ENCODE measurements at places on chromosomes 13 and 19.
A peak's percentile ranks its signal among the peaks of the same experiment; 100 is the strongest.

- no peak for DNase-seq
These were observed 104.8 kb upstream of the UBL3 start for GRCh38 chr13:29955137-29955650.

- DNase-seq: no peak
These were observed 296.8 kb downstream of the EFNB2 start for GRCh38 chr13:106238690-106239089.

- no peak for DNase-seq
These were observed 7.9 kb upstream of the AKAP8L start for GRCh38 chr19:15426485-15427349.

DNA sequence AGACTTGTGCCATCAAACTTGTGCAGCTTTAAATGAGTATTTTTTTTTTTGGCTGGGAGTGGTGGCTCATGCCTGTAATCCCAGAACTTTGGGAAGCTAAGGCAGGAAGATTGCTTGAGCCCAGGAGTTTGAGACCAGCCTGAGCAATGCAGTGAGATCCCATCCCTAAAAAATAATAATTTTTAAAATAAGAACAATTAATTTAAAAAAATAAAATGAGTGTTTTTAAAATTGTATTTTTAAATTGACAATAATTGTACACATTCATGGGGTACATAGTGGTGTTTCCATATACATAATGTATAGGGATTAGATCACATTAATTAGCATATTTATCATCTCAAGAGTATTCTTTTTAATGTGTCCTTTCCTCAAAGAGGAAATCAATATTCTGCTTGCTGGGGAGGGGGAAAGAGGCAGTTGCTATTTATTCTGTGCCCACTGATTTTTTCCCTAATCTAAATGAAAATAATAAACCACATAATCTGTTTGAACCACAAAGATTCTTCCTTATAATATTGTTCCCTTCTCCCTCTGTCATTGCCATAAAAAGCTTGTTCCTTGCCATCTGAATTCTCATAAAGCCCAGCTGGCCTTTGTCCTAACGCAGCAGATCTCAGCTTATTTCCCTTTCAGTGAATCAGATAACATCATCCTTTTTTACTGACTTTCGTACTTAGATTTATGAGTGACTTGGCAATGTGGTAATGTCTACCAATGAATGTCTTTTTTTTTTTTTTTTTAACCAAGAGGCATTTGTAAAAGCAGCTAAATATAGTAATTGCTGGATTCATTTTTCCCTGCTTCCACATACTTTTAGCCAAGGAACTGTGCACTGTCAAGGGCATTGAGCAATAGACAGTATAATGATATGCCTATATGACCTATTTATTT, 81.8 kb upstream of the RUBCNL start:
- peak; percentile 65 for DNase-seq

- DNase-seq: peak; percentile 63
These were observed 145.9 kb downstream of the NUFIP1 start for GRCh38 chr13:44843403-44843802.

- no peak for DNase-seq
These were observed 63.0 kb downstream of the MAP4K1 start for GRCh38 chr19:38554676-38555141.

DNA sequence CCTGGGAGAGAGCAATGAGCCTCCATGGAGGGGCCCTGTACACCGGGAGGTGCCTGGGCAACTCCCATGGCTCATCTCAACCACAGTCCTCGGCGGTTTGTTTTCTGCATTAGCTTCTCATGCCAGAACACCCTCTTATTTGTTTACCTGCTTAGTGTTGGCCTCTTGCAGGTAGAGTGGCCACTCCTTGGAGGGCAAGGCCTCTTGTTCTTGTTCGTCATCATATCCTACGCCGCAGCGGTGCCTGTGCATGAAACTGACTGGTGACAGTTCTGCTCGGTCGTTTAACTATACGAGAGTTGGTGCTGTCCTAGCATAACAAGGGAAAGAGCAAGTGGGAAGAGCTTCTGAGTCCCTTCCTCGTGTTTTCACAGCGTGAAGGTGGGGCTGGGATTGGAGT, 40.5 kb upstream of the RNF113B start:
- no peak for DNase-seq

GRCh38 chr13:33376212-33376611, 90.7 kb upstream of the STARD13 start:
- no peak for DNase-seq

- no peak for DNase-seq
These were observed 681 bp downstream of the SLC5A5 start for GRCh38 chr19:17872251-17873001.

GRCh38 chr13:111227405-111227804, 93.0 kb upstream of the TEX29 start:
- no peak for DNase-seq

DNA sequence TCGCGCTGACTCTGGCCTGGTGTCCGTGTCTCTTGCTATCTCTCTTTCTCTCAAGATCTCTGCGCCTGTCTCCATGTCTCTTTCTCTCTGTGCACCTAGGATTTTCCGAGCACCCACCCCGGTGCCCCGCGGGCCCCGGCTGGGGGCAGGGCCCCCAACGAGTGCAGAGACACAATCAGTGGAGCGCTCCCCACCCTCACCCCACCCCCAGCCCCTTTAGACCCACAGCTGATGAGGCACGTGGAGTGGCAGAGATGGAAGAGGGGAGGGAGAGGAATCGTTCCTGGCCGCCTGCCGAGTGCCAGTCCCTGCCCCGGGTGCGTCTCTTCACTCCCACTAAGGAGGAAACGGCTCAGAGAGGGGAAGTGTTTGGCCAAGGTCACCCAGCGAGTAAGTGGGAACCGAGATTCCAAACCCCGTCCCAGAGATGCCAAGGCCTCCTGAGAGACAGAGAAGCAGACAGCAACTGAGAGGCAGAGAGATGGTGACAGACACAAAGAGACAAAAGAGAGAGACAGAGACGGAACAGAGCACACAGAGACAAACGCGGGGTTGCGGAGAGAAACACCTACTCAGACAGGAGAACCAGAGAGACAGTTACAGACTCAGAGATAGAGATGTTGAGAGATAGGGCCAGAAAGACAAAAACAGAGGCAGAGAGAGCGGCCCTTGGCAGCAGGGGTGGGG, 626 bp upstream of the BCL3 start:
- peak; percentile 86 for DNase-seq

DNA sequence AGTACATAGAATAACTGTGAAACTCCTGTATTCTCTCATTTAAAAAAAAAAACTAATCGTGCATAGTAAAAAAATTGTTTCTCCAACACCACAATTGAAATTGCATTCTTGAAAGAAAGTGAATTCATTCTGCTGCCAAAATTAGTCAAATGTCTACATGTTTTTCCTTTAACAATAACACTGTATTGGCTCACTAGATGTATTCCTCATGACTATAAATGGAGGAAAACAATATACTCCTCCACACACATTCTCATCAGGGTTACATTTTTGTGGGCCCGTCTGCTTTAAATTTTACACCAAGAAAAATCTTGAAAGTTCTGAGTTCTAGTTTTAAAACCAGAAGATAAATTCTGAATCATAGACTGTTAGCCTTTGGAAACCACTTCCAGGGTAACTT, 233.6 kb downstream of the KLF12 start:
- DNase-seq: peak; percentile 40

DNA sequence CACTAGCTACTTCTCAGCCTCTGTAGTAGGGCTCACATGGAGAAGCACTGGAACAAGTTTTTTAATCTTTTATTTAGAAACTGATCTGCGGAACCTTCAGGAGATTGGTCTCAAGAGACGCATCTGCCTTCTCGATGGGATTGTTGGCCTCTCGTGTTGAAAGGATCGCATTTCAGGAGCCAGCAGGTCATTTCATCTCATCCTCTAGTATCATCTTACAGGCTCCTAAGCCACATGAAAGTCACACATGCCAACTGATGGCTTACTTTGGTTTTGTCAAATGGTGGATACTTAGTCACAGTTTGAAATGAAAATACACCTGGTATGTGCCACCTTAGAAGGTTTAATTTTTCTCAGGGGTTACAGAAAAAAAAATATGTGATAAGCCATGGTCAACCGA, 1703.6 kb downstream of the EFNB2 start:
- DNase-seq: no peak

DNA sequence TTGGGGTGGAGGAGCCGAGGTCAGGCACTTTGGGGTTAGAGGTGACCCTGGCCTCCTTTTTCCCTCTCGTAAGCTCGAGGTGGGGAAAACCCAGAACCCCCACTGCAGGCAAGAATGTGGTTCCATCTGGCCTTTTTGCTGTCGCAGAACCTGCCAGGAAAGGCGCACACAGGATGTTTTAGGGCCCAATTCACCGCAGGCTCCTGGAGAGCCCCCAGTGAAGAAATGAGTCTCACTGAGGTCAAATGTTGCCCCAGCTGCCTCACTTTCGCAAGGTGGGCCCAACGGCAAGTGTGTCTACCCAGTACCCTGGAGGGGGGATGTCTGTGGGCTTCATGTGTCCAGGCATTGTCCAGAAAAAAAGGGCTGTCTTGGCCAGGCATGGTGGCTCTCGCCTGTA, 61.8 kb downstream of the PEX11G start:
- DNase-seq: no peak

GRCh38 chr13:27172495-27172842, 858 bp upstream of the USP12 start:
- DNase-seq: peak; percentile 72

DNA sequence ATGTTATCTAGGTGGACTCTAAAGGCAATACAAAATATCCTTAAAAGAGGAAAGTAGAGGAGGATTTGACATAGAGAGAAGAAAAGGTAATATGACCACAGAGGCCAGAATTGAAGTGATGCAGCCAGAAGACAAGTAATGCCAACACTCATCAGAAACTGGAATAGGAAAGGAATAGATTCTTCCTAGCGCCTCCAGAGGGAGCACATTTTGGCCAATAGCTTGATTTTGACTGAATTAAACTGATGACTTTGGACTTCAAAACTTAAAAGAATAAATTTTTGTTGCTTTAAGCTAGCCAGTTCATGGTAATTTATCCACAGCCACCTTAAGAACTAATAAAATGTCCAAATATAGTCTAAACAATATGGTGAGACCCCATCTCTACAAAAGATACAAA, 1921.9 kb downstream of the OLFM4 start:
- no peak for DNase-seq

- DNase-seq: peak; percentile 79
These were observed 11.6 kb upstream of the NFIX start for GRCh38 chr19:12983542-12984142.

DNA sequence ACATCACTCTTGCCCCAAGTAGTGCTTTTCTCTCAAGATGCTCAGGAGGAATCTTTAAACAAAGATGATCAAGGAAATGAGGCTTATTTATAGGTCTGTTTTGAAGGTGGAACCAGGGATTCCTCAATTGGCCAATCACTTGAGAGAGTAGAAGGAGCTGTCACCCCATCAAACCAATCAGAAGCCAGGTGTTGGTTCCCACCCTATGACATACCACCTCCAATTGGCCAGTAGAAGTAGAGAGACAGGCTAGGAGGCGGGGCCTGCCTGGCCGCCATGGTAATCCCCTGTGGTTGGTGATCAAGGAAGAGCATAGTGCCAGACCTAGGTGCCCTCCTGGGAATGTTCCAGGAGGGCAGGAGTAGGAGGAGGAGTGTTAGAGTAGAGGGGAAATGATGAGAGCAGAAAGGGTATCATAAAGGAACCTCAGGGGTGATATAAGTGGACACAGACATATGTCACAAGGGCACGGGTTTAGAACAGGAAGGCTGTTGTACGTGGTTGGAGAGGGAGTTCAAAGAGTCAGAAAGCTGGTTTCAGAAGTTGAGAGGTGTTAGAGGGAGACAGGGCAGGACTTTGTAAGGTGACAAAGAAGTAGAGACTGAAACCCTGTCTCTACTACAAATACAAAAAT, 10.5 kb downstream of the PMIS2 start:
- peak; percentile 14 for DNase-seq

GRCh38 chr13:104281910-104282309, 1215.7 kb upstream of the SLC10A2 start:
- peak; percentile 37 for DNase-seq

GRCh38 chr13:99085139-99085807, 107.4 kb upstream of the DOCK9 start:
- DNase-seq: no peak

GRCh38 chr13:88925954-88926353, 1254.8 kb downstream of the SLITRK5 start:
- no peak for DNase-seq

GRCh38 chr13:93951108-93951507, 528.4 kb downstream of the DCT start:
- peak; percentile 33 for DNase-seq

DNA sequence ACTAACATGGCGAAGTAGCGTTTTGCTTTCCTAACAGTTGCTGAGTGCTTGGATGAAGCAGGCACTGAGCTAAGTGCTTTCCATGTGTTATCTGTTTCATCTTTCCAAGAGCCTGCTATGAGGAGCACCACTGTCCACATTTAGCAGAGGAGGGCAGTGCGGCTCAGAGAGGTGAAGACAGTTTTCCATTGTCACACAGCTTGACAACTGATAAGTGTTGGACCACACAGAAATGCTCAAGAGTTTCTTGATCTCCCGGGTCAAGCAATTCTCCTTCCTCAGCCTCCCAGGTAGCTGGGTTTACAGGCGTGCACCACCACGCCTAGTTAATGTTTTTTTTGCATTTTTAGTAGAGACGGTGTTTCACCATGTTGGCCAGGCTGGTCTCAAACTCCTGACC, 6.8 kb upstream of the CRTC1 start:
- no peak for DNase-seq

DNA sequence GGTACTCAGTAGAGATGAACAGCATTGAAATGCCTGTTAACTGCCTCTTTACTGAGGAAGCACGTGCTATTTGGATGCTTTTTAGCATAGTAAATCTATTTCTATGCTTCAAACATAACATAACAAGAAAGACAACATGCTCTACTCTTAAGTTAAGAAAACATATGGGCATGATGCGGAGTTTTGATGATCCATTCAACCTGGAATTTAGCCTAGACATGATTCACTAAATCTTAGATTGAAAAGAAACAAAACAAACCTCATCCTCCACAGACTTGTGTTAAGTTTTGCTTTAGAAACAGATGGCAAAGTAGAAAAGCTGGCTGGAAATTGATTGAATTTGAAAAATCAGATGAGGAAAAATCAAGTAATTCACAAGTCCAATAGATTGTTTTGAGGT, 593.8 kb downstream of the OLFM4 start:
- DNase-seq: no peak

- no peak for DNase-seq
These were observed 30.2 kb downstream of the COG6 start for GRCh38 chr13:39685652-39686051.

- DNase-seq: no peak
These were observed 17.0 kb downstream of the KL start for GRCh38 chr13:33033051-33033812.

- DNase-seq: peak; percentile 84
These were observed 12.1 kb upstream of the HAS1 start for GRCh38 chr19:51735759-51736449.

- no peak for DNase-seq
These were observed 191.5 kb upstream of the IPO5 start for GRCh38 chr13:97761796-97762540.

DNA sequence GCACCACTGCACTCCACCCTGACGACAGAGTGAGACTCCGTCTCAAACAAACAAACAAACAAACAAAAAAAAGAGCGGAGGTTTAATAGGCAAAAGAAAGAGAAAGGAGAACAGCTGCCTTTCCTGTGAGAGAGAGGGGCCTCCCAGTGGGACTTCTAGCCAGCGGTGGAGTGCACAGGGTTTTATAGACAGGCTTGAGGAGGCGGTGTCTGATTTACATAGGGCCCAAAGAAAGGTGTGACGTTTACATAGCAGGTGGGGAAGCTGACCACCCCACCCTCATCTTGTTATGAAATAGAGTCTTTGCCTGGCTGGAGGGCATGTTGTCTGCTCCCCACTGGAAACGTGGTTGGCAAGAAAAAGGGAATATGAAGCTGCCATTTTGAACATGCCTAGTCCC, 106.0 kb upstream of the CSNK1A1L start:
- no peak for DNase-seq

- peak; percentile 41 for DNase-seq
These were observed 13.8 kb upstream of the EHD2 start for GRCh38 chr19:47699360-47699917.
